ENCODE measurements at places on chromosomes 7 and 10. TPM values are rescaled to one million over a fixed set of nuclear protein-coding genes. Genes with fewer than 3 reads are reported as not detected.

The CFAP58 gene
- total RNA-seq: 0.59 TPM

The MRLN gene
- not detected for total RNA-seq

The CRHR2 gene
- total RNA-seq: not detected

- no peak overlapping the region for H3K4me3 ChIP-seq
- H3K27me3 ChIP-seq: no peaks in the 10 kb centered on the region
- no peak for DNase-seq
- H3K27ac ChIP-seq: no peak overlapping the region
Observed at GRCh38 chr10:22906767-22907166, 21.1 kb upstream of the ARMC3 start.

DNA sequence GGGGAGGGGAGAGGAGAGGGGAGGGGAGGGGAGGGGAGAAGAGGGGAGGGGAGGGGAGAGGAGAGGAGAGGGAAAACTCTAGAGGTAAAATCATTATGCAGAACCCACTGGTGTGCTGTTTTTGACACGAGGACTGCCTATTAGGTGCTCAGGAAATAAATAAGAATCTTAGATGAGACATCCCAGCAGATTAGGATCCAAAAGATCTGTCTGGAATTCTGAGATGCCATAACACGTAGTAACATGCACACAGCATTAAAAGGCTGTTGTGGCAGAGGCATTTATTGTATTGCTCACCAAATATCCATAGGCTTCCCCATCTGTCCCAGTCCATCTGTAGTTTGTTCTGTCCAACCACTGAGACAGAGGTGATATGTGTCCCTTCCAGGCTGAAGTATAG, 40.8 kb upstream of the KMT2E start:
- no peak for DNase-seq
- H3K4me1 ChIP-seq: peaks cover 57% of the 10 kb centered on the region
- H3K4me3 ChIP-seq: no peak overlapping the region
- H3K27ac ChIP-seq: peak overlapping the region; percentile 85

DNA sequence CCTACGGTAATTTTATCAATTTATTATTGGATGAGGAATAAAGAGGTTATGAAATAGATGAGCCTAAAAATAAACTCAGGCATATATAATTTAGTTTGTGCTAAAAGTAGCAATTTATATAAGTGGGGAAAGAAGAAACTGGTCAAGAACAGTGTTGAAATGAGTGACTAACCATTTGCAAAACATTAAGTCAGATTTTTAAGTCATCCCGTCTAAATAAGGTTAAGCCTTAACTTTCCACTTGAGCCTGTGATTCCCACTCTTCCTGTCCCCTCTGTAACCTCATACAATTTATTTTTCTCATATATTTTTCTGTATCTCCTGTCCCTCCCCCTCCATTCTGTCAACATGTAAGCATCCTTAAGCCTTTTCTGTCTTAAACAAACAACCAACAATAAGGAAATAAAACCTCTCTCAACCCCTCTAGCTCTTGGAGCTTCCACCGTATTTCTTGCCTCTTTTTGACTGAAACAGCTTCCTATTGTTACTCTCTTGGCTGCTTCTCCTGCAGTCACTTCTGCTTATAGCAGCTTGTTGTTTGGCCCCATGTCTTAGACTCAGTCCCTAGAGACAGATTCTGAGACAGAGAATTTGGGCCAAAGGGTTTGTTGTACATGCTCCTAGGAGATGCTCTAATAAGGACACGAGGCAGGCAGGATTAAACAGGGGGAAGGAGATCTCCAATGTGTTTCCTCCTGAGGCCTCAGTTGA, 109.7 kb downstream of the GNAI1 start:
- no peak overlapping the region for H3K27ac ChIP-seq
- DNase-seq: peak; percentile 21
- no peak overlapping the region for H3K4me3 ChIP-seq
- no peaks in the 10 kb centered on the region for H3K36me3 ChIP-seq
- H3K27me3 ChIP-seq: no peaks in the 10 kb centered on the region

- no peak for DNase-seq
- H3K4me3 ChIP-seq: no peak overlapping the region
- no peak overlapping the region for H3K27ac ChIP-seq
Observed at GRCh38 chr10:112834751-112835181, 115.3 kb upstream of the TCF7L2 start.

GRCh38 chr7:132518102-132518838, 58.0 kb downstream of the PLXNA4 start:
- DNase-seq: no peak
- H3K27ac ChIP-seq: no peak overlapping the region
- no peak overlapping the region for H3K4me3 ChIP-seq

GRCh38 chr7:70986297-70986696, 145.6 kb upstream of the GALNT17 start:
- no peaks in the 10 kb centered on the region for H3K4me1 ChIP-seq
- DNase-seq: no peak
- H3K4me3 ChIP-seq: no peak overlapping the region
